BE2C (cell line): ENCODE measurements at places on chromosomes 11 and 22.

GRCh38 chr11:12625438-12626071 is 48.7 kb upstream of the TEAD1 start:
- no peak for DNase-seq

DNA sequence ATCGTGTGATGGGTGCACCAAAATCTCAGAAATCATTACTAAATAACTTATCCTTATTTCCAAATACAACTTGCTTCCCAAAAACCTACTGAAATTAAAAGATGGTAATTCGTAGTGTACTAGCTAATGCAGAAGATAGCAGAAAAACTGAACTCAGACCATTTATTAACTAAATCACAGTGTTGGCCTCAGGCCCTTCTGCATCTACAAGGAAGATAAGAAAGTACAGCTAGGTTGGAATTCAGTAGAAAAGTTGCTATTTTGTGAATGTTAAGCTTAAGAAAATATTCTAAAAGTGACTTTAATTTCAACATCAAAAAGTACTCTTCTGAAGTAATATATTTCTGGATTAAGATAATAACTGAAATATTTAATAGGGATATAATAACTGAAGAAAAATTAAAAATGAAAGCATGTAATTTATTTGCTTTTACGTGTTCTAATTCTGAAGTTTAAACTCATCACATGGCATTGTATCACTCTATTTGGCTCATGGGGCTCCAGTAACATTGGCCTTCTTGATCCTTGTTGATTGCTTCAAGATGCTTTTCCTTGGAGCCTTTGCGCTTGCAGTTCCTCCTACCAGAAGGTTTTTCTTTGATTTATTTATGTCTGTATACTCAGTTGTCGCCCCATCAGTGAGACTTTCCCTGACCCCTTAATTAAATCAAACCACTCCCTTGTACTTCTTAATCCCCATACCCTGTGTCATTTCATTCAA is 847.9 kb upstream of the ANO3 start:
- no peak for DNase-seq

- DNase-seq, result no peak
These were observed 74.2 kb downstream of the MORC2 start for GRCh38 chr22:30894371-30894740.

DNA sequence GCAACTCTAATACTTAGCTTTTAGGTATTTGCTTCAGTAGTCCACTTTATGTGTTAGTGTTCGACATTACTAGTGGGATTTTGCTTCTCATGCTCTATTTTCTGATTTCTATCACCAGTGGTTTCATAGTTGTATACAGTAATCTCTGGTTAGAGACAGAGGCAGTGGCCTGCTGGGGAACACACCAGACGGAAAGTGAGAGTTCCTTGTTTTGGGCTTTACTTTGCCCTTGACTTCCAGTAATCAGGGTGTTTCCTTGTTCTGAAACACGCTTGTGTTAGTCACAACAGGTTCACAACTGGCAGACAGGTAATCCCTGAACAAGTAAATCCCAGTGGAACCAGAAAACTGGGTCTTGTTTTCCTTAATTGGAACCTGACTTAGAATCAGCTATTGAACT is 56.0 kb downstream of the PACS1 start:
- no peak for DNase-seq

DNA sequence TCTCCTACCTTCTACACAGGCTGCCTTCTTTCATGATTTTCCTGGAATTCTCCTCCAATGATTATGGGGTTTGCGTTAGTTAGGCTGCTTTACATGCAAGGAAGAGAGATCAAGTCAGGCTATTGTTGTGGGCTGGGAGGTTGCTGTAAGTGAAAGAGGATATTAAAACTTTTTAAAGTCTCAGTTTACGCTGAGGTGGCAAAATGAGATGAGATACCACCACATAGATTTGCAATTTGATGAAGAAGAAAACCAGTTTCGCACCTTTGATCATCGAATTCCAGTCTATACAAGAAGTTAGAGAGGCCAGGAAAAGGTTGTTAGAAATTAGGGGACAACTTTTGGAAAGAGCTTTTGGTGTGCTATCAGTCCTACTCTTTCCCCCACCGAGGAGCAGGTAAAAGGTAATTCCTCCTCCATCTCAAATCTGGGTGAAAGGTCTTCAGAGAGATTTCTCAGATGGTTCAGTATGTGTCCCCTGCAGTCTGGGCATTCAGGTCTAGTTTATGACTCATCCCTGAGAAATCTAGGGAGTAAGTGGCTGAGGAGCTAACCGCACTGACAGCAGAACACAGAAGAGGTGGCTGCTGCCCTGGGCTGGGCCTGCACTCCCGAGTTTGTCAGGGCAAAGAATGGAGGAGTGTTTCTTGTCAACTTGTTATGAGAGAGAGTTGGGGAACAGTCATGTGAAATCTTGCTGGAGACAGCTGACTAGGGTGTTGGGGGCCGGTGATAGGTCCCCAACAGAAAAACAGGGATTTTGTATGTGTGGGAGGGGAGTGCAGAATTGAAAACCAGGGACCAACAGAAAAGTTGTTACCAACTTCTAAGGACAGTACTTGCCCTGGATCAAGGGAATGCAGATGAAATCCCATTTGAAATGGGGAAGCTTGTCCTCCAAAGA is 34.7 kb downstream of the CCDC83 start:
- no peak for DNase-seq
